GM20000 (cell line): ENCODE measurements at places on chromosomes 3 and 15.

DNA sequence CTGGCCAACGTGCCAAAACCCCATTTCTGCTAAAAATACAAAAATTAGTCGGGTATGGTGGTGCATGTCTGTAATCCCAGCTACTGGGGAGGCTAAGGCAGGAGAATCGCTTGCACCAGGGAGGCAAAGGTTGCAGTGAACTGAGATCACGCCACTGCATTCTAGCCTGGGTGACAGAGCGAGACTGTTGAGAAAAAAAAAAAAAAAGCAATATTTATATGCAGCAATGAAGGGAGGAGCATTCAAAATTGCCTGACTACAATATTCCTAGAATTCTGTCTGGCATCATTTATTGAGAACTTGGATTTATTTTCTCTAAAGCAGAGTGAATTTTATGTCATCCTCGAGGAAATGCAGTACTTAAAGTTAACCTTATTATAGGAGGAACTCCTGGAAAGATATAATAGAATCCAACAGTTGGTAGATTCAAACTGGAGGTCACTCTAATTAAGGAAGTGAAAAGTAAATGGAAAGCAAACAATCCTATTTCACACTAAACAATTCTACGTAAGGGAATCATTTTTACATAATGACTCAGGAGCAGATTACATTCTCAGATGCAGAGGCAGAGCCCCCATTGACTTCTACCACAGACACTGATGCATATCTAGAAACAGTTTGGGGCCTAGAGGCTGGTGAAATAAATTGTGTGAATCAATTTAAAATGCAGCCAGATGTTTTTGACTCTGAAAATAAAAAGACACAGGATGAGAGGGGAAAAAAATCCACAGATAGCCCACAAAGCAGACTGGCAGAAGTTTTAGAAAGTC is 82.1 kb upstream of the FHIT start:
- DNase-seq: no peak

- DNase-seq: no peak
These were observed 85.2 kb downstream of the UBE2E2 start for GRCh38 chr3:23288286-23288685.

DNA sequence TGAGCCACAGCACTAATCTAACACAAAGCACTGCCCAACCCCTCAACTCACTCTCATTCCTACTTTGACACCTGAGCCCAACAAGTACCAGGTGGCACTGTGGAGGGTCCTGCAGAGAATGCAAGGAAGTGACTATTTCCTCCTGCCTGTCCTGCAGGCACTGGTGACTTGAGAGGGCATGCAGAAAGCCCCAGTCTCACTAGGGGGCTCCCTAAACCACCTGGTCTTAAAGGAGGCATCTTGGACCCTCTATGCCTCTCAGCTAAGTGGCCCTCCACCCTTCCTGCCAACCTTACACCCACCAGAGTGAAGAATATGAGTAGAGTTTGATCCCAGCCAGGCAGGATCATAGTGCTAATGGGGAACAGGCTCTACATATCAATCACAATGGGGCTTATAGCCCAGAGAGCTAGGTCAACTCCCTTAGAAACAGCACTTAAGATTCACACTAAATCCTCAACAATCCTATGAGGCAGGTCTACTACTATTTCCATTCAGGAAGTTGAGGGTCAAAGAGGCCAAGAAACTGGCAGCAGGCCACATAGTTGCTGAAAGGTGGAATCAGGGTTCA is 15.2 kb downstream of the TRAIP start:
- no peak for DNase-seq

GRCh38 chr3:78050276-78051065 is 1010.6 kb downstream of the ROBO2 start:
- no peak for DNase-seq

DNA sequence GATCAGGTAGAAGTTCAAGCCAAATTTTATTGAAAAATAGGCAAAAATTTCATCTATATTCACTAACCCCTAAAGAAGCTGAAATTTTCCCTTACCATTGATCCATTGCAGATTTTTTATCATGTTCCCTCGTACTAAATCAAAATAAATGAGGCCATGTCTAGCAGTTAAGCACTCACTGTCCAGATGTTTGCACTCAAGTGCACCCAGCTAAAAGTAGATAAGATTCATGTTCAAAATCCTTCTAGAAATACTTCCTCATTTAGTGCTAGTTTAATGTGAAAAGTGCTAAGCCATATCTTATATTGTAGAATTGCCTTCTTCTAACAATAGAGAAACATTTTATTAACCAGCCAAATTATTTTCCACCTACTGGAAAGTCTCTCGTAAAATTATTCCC is 164.7 kb upstream of the UBE2E2 start:
- DNase-seq: no peak

DNA sequence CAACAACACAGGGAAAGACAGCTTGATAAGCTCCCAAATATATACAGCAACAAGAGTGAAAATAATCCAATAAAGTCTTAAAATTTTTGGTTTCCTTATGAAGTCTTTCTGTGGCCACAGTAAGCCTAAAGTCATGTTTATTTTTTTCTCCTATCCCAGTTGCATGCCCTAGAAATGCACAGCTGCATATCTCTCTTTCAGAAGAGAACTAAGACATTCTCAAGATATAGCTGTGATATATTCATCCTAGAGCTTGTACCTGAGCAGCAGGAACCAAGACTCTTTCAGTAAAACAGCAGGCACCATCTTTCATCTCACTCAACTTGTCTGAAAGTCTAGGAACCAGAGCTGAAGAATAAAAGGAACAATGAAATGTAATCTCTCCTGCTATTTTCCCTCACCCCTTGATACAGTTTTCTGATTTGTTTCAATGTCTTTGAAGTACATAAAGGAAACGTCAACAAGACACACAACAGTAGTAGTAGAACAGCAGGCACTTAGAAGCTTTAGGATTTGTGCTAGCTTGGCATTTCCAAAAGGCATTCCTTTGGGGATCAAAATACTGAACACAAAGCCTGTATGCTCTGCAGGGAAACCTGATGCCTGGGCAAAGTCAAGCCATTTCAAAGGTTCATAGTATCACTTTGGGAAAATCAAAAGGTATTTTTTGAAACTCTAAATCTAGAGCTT is 536.8 kb downstream of the PYDC2 start:
- no peak for DNase-seq

DNA sequence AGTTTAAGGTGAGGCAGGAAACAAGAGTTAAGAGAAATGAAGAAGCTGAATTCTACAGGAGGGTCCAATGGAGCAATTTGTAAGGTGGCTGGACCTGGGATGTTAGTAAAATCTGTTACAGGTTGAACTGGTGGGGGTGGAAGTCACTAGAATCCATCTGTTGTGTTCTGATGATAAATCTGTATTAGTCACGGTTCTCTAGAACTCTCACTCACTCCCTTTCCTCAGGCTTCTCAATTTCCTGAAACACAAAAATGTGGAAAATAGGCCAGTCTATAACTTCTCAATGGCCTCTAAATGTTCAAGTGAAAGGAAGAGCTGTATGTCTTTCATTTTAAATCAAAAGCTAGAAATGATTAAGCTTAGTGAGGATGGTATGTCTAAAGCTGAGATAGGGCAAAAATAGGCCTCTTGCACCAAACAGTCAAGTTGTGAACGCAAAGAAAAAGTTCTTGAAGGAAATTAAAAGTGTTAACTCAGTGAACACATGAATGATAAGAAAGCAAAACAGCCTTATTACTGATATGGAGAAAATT is 180.2 kb upstream of the CBLB start:
- no peak for DNase-seq

DNA sequence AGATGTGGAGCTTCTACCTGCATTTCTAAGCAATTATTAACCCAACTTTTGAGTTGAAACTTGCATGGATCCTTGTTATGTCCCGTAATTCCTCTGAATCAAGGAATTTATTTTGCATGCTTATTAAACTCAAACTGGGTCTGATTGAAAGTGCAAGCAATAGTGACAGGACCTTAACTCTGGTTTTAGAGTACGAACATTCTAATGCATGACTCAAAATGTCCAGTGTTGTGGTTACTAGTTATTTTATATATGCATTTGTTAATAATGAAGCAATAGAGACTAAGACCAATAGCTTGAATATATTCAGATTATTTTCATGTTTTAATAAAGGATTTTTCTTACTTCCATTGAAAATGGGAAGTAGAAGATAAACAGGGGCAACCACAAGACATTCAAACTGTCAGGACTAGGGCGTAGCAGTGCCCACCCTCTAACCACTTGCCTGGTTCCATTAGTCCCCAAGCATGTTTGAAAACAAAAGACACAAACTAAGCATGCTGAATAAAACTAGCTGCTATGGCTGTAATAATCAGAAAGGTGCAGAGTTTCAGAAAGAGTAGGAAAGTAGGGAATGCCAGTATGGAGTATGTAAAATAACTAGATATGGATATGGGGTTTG is 28.1 kb downstream of the OIP5 start:
- DNase-seq: no peak
